Kasumi-1 (cell line): ENCODE measurements at places on chromosomes 16 and 17.

- peak; percentile 84 for DNase-seq
These were observed 94.8 kb upstream of the CBX4 start for GRCh38 chr17:79933863-79934652.

- no peak for DNase-seq
These were observed 19.4 kb downstream of the ERN1 start for GRCh38 chr17:64110379-64111152.

GRCh38 chr16:81813648-81814047 lies 34.6 kb downstream of the PLCG2 start:
- peak; percentile 30 for DNase-seq

DNA sequence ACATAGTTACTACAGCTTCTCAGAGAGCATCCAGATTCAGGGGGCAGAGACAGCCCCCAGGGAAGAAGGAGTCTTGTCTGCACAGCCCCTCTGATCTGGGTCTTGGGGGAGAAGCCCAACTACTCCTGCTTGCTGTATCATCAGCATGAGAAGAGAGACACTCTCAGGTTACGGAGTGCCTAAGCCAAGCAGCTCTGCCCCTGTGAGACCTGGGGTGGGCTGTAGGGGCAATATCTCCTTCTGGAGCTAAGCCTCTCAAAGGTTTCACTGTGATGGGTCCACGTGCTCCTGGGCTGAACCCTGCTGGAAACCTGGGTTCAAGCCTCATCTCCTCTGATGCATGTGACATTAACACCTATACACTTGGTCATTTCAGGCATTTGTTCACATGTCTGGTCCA lies 123.2 kb downstream of the CPPED1 start:
- no peak for DNase-seq

DNA sequence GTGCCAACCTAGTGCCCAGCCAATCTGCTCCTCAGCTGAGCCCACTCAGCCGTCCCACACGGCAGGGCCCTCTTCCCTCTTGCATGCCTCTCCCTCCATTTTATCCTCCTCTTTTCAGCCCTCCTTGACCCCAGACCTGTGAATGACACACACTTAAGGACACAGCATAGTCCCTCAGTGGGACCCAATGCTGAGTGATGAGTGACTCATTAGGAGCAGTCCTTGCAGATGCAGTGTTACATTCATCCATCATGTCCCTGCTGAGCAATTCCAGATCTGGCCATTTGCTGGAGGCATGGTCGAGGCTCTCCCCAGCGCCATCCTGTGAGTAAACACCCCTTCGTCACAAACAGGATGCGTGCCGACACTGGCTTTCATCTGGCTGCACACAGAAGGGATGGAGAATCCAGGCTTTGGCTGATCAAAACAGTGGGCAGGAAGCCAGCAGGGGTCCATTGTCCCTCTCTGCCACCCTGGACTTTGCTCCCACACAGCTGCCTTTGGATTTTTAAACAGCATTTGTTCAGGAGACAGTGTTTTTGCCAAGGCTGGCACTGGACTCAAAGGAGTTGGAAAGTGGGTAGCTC lies 122.6 kb downstream of the AXIN2 start:
- no peak for DNase-seq

- DNase-seq = no peak
These were observed 49.1 kb upstream of the IL34 start for GRCh38 chr16:70597135-70597835.

DNA sequence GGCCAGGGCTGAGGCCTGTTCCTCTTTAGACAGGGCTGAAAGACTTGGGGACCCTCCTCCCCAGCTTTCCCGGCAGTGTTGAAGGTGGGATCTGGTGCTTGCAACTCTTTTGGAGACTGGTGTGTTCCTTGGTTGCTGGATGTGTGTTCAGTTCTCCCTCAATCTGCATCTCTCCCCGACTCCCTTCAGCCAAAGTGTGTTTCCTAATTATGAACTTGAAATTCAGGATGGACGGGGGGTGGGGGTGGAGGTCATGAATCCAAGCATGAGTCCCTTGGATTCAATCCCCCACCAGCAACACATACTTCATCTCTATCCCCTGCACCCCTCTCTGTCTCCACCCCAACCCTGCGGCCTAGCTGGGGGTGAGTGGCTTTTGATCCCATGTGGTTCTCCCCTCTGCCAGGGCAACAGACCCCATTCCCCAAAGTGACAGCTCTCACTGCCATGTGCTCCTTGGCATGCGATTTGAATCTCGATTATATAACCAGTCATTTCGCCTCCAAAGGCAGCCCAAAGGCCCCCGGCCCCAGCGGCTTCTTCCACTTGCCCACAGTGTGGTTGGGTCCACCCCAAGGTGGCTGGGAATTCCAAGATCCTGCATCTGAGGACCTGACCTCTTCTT lies 1.3 kb downstream of the ARHGAP23 start:
- no peak for DNase-seq

DNA sequence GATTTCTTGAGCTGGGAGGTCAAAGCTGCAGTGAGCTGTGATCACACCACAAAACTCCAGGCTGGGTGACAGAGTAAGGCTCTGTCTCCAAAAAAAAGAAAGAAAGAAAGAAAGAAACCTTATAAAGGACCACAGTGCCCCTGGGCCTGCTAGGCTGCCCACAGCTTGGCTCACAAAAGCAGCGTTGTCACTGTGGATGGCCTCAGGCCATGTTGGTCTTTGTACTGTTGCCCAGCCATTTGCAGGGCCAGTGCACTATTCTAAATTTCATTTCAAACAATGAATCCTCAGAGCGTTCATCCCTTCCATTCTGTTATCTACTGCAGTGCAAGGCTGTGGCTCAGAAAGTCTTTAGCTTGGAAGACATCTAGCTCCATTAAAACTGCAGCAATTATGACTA lies 208.4 kb downstream of the SLC39A11 start:
- no peak for DNase-seq

DNA sequence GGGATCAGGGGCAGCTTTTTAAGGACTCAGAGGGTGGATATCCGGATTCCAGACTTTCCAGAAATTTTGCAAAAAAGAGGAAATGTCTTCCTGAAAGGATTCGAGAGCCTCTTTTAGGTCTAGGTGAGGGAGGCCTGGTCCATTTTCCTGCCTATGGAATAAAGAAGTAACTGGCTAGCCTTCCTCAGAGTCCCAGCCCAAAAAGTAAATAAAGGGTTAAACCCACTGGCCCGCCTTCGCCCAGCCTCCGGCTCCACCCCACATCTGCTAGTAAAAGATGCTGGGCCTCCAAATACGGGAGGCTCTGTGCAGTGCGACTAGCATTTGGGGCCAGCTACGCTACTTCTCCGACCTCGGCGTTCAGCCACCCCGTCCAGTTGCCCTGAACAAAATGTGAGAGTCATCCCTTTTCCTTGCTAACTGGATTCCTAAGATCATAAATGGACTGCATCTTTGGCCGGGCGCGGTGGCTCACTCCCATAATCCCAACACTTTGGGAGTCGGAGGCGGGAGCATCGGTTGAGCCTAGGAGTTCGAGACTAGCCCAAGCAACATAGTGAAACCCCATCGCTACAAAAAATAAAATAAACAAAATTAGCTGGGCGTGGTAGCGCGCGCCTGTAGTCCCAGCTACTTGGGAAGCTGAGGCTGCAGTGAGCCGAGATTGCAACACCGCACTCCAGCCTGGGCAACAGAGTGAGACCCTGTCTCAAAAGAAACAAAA lies 824 bp upstream of the MPP2 start:
- DNase-seq = peak; percentile 4

- DNase-seq = peak; percentile 36
These were observed 11.1 kb upstream of the SLC5A11 start for GRCh38 chr16:24834459-24835335.

DNA sequence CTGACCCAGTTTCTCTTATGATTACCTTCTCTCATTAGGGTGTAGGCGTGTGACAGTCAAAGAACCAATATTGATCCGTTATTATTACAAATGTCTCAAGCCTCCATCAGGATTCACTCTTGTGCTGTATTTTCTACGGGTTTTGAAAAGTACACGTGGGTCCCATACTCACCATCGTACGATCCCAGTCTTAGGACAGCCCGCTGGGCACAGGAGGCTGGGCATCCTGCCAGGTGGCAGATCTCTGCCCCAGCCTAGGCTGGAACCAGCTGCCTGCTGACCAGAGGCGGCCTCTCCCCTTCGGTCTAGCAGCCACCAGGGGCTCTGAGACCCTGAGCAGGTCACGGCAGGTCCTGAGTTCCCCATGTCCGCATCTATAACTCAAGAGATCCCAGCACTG lies 2.0 kb upstream of the METRNL start:
- DNase-seq = no peak

- DNase-seq = no peak
These were observed 18.3 kb downstream of the RND2 start for GRCh38 chr17:43043307-43043706.
